ENCODE measurements at places on chromosomes 11 and 22. TPM values are rescaled to one million over a fixed set of nuclear protein-coding genes. Genes with fewer than 3 reads are reported as not detected.

DNA sequence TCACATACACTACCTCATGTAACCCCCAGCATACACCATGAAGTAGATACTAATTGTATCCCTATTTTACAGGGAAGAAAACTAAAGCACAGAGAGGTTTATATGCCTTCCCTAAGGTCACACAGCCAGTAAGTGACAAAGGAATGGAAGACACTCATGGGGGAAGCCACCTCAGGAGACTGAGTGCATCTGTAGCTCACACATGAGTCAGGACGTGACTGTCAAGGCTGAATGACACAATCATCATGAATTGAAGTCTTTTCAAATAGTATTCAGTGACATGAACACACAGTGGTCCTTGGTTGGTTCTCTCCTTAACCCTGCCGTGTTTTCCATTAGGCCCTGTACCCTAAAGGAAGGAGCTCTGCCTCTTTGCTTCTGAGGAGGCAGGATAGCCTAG is 463.0 kb downstream of the NTM start:
- no peak for DNase-seq

DNA sequence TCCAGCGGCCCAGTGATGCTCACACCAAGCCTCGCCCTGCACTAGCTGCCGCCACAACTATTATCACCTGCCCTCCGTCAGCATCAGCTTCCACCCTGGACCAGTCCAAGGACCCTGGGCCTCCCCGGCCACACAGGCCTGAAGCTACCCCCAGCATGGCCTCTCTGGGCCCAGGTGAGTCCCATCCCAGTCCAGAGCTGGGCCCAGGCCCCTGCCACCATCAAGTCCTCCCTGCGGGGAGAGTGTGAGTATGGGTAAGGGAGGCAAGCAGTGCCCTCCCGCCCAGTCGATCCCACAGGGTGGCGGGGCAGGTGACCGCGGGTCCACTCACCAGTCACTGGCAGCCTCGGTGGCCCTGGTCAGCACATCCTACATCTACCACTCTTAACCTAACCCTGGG is 9.5 kb upstream of the SUSD2 start:
- no peak for DNase-seq

PRODH gene
- polyA plus RNA-seq: 3.4 TPM

LRRC10B gene
- 0.65 TPM for polyA plus RNA-seq

GRCh38 chr11:83895516-83895915 is 609.3 kb upstream of the CCDC90B start:
- DNase-seq: peak; percentile 0

DNHD1 gene
- 10.5 TPM for polyA plus RNA-seq

Data from cardiac muscle cell (in vitro differentiated cells and primary cell).